ENCODE measurements at places on chromosomes 12 and 14.

DNA sequence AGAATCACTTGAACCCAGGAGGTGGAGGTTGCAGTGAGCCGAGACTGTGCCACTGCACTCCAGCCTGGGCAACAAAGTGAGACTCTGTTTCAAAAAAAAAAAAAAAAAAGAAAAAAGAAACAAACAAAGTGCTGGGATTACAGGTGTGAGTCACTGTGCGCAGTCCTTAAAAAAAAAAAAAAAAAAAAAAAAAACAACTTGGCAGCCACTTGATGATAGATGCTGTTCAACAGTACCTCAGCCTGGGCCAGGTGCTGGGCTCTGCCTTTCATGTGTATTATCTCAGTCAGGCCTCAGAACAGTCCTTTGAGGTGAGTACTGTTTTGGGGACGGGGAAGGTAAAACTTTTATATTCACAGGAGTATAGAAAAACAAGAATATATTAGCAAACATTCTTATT lies 9.6 kb downstream of the ACADS start:
- DNase-seq = no peak

DNA sequence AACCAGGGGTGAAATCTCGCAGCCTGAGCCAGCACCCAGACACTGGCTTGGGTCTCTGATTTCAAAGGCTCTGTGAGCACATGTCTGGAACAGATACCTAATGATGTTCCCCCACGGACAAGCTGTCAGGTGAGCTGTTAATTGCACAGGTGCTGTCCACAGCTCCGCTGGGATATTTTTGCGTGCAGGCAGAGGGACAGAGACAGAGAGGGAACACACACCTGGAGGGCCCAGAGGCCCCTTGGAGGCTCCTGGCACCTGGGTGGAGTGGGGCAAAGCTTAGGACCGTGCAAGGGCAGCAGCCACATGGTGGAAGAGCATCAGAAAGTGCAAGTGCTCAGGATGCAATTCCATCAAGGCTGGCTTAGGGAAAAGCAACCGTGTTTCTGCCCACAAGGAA lies 57.3 kb downstream of the ARL6IP4 start:
- DNase-seq = no peak

DNA sequence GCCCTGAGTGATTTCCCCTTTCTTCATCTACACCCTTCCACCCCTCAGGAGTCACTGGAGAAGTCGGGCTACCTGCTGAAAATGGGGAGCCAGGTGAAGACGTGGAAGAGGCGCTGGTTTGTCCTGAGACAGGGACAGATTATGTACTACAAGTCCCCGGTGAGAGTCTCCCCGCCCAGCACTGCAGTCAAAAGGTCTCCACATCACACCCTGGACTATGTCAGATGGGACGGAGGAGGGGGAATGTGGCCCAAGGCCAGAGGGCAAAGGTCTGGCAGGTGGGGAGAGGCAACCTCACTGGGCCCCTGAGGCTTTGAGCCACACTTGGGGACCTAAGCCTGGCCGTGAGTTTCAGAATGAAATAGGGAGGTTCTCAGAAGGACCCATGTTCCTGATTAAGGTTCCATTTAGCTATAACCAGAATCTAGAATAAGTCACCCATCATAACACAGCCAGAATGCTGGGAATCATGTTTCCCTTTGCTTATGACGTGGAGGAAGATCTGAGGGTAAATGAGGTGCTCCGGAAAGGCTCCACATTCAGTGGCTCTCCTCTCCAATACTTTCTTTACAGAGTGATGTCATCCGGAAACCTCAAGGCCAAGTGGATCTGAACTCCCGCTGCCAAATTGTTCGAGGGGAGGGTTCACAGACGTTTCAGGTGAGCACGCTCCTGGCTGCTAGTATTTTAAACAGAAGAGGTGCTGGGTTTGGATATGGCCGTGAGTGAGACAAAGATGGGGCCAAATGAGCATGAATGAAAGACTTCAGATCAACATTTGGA lies 26.6 kb downstream of the PIGH start:
- no peak for DNase-seq

- DNase-seq = no peak
Observed at GRCh38 chr12:131833896-131834641, 5.9 kb downstream of the MMP17 start.

- DNase-seq = peak; percentile 41
Observed at GRCh38 chr12:3777206-3777809, 24.4 kb upstream of the CRACR2A start.
